Cardiac septum (tissue), 1 donor: ENCODE measurements at places on chromosomes 6 and 20.
A peak's percentile ranks its signal among the peaks of the same experiment; 100 is the strongest.

GRCh38 chr20:21622097-21622857 is 83.2 kb upstream of the PAX1 start:
- no peak for DNase-seq

DNA sequence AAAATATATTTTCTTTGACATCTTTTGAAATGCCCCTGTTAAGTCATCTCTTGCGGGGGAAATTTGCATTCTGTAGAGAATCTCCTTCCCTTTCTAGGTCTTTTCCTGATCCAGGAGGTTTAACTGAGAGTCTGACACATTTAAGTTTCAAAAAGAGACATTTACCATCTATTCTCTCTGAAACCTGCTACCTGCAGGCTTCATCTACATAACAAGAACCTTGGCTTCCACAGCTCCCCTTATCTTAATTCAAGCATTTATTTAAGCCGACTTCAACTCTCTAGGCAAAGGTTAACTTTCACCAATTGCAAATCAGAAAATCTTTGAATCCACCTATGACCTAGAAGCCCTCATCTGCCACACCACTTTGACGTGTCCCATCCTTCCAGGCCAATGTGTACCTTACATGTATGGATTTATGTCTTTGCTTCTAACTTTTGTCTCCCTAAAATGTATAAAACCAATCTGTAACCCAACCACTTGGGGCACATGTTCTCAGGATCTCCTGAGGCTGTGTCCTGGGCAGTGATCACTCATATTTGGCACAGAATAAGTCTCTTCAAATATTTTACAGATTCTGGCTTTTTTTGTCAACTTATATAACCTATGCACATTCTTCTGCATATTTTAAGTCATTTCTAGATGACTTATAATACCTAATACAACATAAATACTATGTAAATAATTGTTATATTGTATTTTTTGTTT is 666.7 kb downstream of the UTRN start:
- DNase-seq: no peak

DNA sequence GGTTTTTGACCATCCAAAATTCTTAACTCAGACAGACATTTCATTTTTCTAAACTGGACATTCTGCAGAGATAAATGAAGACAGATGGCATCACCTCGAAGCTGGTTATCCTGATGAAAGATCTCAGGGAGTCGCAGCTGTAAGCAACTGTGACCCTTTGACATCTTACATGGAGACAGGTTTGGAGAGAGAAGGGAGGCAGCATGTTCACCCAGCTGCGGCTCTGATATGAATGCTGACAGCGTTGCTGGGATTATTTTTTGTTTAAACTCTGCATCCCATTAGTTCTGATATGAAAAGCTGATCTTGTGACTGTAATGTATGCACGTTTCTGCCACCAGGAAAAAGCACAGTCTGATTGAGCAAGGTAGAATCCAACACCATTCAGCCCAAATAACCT is 89.4 kb downstream of the C6orf118 start:
- no peak for DNase-seq

- no peak for DNase-seq
These were observed 114.4 kb upstream of the CCN2 start for GRCh38 chr6:132065556-132065955.

- DNase-seq: no peak
These were observed 45.8 kb downstream of the DOP1A start for GRCh38 chr6:83113258-83113657.

GRCh38 chr6:73768558-73768957 is 72.6 kb downstream of the CD109 start:
- DNase-seq: no peak

DNA sequence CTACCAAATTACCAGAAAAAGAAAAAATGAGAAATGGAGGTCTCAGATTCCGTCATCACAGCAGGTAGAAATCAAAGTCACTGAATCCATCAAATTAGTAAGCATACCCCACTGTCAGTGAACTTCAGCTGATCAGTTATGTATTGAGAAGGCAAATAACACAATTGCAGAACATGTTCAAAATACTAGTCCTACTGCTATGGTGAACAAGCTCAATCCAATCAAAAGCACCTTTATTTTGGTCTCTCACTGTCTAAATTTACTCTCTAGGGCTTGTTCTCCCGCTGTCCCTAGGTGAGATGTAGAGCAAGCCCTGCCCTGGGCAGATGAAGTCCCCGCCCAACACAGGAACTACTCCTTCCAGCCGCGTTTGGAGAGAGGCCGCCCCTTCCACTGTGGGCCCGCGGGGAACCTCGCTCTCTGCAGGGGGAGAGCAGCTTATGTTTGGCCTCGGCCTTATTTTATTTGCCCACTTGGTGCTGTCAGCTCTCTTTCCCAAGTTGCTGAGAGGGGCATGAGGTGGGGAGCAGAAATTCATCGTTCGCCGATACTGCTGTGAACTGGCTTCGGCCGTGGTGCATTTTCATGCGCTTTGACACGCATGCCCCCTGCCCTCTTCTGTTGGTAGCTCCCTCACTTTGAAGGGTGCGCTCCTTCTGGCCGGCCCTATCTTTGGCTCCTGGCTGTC is 14.3 kb upstream of the MAP1LC3A start:
- DNase-seq: no peak

DNA sequence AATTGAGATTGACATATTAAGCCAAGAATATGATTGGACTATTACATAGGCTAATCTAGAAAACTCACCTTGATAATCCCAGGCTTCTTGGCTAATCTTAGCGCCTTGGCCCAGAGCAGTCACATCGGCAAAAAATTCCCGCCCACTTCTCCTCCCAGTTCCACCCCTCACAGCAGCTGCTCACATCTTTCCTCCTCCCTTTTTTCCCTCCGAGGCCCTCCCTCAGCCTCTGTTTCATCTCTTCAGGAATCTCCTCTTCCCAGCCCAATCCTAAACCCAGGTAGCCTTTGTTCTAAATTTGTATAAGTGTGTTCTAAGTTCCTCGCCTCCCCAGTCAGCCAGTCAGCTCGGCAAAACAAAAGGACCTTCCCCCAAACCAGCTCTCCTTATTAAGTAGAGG is 184.3 kb downstream of the PRKN start:
- DNase-seq: no peak

DNA sequence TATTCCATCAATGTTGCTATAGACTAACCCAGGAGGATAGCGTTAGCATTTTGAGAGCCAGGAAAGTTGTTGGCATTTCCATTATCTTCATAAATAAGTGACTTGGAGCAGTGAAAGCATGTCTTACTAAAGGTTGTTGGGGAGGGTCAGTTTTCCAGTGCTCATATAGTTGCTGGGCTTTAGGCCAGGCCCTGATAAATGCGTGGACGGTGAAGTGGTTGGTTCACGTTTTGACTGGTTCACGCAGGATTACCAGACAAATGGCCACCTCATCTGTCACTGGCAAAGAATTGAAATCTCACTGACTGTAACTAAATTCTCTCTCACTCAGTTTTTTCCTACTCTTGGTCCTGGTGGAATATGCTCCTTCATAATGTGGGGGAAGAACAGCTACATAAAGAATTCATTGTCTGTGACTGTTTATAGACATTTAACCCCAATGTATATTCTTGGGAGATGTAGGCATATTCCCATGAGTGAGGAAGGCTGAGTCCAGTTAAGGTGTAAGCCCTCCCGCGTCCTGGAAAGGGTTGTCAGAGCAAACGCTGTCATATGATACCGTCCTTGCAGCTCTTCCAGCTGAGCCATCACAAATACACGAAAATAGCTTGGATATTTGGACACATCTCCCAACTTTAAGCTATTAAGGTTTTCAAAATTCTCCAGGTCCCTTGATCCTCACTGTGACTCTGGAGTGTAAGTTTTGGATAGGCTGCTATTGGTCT is 27.8 kb downstream of the LRRC1 start:
- no peak for DNase-seq

GRCh38 chr6:43274916-43275597 is 23.0 kb upstream of the SLC22A7 start:
- no peak for DNase-seq

DNA sequence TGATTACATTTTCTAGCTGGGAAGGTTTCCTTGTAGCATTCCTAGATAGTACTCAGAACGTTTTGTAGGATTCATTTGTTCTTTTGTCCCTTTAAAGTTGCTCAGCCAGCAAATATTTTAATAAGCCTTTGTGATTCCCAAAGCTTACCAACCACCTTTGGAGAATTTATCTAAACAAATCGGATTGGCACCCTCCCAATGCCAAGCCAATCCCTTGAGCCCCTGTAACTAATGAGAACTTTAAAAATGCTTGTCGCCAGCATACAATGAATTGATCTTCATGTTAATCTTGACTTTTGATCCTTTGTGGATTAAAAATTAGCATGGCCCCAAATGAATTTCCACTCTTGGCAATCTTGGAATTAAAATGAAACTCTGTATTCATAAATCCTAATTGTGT is 559.5 kb downstream of the UTRN start:
- DNase-seq: no peak

GRCh38 chr6:36616893-36617521 is 22.8 kb downstream of the SRSF3 start:
- DNase-seq: peak; percentile 73

DNA sequence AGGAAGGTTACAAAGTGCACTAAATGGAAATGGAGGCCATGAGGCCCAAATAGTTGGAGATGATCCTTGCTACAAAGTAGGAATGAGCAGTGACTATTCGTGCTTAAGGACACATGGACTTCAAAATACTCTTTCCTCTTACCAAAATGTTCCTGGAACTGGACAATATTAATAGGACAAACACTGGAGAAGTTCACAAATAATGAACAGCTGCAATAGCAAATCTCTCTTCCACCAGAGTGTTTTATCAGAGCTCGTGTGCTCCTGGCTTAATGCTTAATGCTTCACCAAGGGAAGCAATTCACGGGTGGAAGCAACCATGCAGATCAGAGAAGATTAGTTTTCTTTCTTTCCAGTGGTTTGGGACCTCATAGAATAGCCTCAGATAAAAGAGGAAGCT is 435.4 kb downstream of the BCKDHB start:
- DNase-seq: no peak

- no peak for DNase-seq
These were observed 231.9 kb upstream of the SGK1 start for GRCh38 chr6:134549854-134550253.

DNA sequence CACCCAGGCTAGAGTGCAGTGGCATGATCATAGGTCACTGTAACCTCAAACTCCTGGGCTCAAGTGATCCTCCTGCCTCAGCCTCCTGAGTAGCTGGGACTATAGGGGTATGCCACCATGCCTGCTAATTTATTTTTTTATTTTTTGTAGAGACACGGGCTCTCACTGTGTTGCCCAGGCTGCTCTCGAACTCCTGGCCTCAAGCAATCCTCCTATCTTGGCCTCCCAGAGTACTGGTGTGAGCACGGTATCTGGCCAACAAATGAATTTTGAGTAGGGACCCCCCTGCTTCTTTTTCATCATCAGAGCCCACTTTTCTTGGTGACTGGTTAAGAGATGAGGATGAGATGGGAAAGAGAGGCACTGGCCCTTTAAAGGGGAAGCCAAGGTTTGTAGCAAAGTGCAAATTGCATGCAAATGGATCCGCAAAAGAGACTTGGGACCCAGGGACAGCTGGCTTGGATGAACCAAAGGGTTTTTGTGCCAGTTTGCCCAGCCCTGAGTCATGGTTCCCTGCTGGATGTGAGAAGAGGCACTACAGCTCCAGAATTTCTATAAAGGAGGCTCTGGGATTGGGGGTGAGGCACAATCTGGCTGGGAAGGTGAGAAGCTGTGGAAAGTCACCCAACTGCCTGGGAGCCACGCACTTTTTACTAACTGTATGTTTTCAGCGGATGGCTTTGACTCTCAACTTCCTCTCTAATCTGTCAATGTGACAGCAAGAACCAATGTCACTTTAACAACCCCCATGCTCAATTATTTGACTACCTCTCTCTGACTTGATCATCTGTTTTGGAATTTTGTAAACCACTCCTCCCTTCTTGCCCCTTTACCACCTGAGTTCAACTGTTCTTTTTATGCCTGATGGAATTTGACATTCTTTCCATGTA is 58.7 kb upstream of the RNF24 start:
- DNase-seq: no peak

DNA sequence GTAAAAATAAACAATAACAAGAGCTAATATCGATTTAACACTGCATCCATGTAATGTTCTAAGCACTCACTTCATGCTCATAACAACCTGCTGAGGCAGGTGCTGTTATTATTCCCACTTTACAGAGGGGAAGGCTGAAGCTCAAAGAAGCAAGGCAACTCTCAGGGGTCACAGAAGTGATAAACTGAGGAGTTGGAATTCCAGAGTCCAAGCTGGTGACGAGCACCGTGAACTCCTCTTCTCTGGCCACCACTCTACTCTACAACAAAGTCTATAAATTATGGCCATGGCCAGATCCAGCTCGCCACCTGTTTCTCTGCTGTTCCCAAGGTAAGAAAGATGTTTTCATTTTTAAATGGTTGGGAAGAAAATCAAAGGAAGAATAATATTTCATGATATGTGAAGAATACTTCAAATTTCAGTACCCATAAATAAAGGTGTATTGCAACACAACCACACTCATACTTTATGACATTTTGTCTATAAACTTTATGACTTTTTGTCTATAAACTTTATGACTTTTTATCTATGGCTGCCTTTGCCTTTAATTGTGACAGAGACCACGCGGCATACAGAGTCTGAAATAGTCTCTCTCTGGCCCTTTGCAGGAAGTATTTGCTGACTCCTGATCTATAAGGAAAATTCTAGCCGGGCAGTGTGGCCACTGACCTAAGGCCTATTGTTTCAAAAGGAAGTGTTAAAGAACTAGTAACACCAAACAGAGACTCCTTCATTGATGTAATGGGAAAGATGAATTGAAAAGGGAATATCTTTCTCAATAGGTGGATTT is 113.2 kb upstream of the KCNG1 start:
- peak; percentile 19 for DNase-seq

GRCh38 chr6:169518451-169518850 is 183.4 kb downstream of the WDR27 start:
- DNase-seq: no peak

- no peak for DNase-seq
These were observed 69.4 kb downstream of the NRN1 start for GRCh38 chr6:5937169-5937909.

GRCh38 chr20:8722277-8722928 is 346.5 kb upstream of the PLCB4 start:
- no peak for DNase-seq

GRCh38 chr6:137473598-137473997 is 20.6 kb downstream of the OLIG3 start:
- DNase-seq: no peak

- no peak for DNase-seq
These were observed 49.5 kb upstream of the B4GALT5 start for GRCh38 chr20:49762940-49763766.

DNA sequence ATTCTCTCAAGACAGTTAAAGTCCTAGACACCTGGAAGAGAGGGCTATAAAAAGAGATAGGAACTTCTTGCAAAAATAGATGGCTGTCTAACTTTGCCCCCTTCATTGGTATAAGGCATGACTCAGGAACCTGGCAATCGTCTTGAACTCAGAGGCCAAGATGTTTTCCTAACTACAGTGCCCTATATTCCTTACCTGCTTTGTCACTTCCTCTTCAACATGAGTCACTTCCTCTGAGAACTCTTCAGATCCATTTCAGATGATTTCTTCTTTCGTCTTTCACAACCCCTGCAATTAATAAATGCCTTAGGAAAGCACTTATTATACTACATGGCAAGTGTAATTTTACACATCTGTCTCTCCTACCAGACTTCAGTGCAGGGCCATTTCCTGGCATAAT is 83.5 kb downstream of the HAO1 start:
- DNase-seq: no peak

- DNase-seq: peak; percentile 50
These were observed 22.4 kb downstream of the MANBAL start for GRCh38 chr20:37311710-37312355.
